ENCODE measurements at places on chromosomes 11 and 22. TPM values are rescaled to one million over a fixed set of nuclear protein-coding genes. Genes with fewer than 3 reads are reported as not detected.
A peak's percentile ranks its signal among the peaks of the same experiment; 100 is the strongest.

Gene SERHL2
- polyA plus RNA-seq = 4.3 TPM

Gene OR2AG2
- polyA plus RNA-seq = not detected

DNA sequence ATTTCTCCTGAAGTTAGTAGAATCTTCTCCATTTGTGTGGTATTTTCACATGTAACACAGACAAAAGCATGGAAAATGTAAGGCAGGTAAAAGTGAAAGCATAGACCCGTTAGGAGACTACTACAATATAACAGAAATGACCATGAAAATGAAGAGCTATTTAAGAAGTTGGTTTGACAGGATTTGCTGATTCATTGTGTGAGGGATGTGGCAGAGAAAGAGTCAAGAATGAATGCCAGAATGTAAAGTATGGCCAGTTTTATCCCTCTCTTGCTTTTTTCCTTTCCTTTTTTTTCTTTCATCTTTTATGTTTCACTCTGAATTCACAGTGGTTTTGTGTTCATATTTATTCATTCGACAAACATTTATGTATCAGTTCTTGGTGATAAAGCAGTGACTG, 115.9 kb downstream of the ARFGAP2 start:
- DNase-seq = no peak

DNA sequence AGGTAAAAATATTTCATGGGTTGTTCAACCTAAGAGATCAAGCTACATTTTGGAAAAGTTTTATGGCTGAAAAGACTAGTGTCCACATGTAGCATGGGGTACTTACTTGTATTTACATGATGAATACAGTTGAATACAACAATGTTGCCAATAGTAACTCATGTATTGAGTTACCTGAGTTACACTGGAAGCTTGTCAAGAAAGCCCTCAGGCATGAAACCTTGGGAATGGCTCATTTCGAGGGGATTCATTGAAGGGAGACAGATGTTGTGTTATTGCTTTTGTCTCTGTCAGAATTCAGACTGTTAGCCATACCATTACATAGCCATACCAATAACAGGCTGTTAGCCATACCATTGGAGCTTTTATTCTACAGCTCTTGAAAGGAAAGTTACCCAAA, 9.2 kb downstream of the OR51F2 start:
- DNase-seq = no peak

GRCh38 chr22:29117799-29118477, 45.1 kb downstream of the KREMEN1 start:
- no peak for DNase-seq

Gene KRTAP5-11
- not detected for polyA plus RNA-seq

- peak; percentile 85 for DNase-seq
Observed at GRCh38 chr11:57345555-57346211, 7.5 kb downstream of the P2RX3 start.

- no peak for DNase-seq
Observed at GRCh38 chr11:123469089-123469488, 39.0 kb downstream of the GRAMD1B start.

DNA sequence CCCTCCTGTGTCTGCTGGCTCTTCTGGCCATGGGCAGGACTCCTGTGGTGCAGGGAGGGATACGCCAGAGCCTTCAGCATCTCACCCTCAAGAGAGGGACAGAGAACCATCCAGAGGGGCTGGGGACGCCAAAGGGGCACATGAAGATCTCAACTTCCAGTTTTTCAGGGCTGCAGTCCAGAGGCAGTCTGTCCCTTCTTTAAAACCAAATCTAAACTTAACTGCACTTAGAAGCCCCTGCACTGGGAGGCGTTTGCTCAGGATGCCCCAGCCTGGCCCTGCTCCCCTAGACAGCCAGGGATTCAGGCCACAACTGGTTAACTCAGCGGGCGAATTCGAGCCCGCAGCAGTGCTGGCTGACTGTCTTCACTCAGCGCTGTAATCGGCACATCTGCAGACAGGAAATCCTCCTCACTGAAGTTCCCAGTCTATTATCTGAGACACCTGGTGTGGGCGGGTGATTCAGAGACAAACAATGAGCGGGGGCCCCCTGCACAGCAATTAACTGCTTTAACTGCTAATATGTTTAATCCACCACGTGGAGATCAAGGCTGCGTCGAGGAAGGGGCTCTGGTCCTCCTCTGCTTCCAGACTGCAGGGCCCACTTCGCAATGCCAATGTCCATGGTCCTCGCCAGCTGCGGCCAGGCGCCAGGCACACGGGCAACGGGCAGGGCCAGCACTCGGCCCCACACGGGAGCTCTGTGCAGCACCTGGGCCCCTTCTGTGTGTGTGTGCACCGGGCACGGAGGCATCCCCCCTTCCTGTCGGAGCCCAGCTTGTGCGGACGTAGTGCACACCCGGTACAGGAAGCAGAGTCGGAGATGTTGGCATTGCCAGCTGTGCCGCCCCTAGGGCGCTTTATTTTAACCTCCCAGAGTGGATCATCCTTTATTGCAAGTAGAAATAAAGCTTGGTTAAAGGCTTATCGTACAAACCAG, 36.9 kb upstream of the GNB1L start:
- DNase-seq = no peak

Gene SELENOM
- polyA plus RNA-seq = 454 TPM

Gene UBQLNL
- polyA plus RNA-seq = 0.31 TPM

- DNase-seq = peak; percentile 35
Observed at GRCh38 chr22:26610072-26610958, 7.5 kb downstream of the CRYBB1 start.

Gene SCN4B
- 1.6 TPM for polyA plus RNA-seq

Gene KBTBD3
- 2.0 TPM for polyA plus RNA-seq

DNA sequence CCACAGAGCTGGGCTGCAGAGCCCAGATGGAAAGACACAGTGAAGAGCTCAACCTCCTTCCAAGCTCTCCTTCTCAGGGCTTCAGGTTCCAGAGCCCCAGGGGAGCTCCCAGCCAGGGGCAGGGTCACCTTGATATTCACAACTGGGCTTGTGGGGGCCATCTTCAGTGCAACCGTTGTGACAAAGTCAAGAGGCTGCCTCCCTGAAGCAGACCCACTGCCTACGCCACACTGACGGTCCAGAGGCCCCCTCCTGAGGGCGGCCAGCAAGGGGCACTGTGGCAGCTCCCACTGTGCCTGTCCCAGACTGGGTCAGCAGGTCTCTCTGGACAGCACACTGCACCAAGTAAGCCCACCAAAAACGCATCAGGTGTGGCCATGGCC, 84.1 kb downstream of the DGCR2 start:
- DNase-seq = no peak

- peak; percentile 36 for DNase-seq
Observed at GRCh38 chr11:62463121-62463542, 44.3 kb downstream of the SCGB1A1 start.

GRCh38 chr11:116928102-116928777, 90.8 kb upstream of the APOA1 start:
- DNase-seq = peak; percentile 23

Gene IGSF9B
- 0.44 TPM for polyA plus RNA-seq
